ENCODE measurements at places on chromosomes 12 and 14.

DNA sequence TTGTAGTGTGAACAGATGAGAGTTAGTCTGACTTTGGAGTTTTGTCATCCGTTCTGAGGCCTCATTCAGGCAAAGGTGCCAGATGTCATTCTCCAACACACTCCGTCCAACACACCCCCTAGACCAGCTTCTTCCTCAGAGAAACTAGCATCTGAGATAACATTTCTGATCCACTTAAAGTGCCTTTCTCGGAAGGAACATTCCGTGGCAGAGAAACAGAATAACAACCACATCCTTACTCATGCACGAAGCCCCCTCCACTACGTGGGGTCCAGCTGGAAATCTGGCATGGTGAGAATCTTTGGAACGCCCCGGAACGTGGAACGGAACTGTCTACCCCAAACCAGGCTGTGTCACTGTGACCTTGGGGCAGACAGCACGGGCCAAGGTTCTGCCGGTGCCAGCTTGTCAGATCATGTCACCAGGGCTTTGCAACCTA, 17.0 kb upstream of the BCL7A start:
- no peak for DNase-seq

DNA sequence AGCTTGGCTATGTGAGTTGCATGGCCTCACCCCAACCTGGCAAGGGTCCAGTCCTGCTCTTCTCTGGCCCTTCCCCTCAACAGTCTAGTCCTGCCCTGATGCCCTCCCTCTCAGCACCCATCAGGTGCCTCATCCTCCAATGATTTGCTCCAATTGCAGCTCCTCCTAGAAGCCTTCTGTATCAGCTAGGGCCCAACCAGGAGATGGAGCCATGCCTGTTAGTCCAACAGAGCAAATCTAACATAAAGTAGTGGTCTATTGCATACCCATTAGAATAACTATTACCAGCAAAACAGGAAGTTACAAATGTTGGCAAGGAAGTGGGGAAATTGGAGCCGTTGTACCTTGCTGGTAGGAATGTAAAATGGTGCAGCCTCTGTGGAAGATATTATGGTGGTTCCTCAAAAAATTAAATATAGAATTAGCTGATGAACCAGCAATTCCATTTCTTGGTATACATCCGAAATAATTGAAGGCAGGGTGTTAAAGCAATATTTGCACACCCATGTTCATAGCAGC, 163.5 kb downstream of the VRK1 start:
- no peak for DNase-seq

DNA sequence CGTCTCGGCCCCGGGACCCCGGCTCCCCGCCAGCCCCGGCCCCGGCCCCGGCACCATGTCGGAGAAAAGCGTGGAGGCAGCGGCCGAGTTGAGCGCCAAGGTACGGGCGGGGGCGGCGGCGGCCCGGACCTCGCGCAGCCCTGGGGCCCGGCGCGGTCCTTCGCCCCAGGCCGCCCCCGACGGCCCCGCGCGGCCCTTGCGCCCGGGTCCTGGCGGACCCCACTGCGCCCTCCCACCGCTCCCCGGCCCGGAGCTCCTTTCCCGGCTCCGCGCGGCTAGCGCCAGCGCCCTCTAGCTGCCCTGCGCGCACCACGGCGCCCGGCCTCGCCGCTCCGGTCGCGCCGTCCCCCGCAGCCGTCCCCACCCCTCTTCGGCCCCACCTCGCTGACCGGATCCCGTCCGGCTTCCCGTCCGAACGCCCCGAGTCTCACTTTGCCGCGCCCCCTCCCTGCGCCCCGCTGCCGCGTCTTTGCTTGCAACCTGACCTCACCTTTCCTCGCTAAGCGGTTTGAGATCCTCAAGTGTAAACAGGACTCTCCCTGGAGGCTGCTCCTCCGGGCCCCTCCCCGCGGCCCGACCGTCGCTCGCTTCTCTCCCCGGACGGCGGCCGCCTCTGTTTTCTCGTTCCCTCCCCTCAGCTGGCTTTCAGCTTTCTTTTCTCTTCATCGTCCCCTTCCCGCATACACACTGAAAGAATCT, 637 bp downstream of the PTMS start:
- DNase-seq: peak; percentile 72

- DNase-seq: no peak
Observed at GRCh38 chr14:36238666-36239363, 62.3 kb upstream of the PTCSC3 start.

- no peak for DNase-seq
Observed at GRCh38 chr14:100649173-100649519, 61.9 kb upstream of the BEGAIN start.

GRCh38 chr12:5177731-5178130, 134.1 kb downstream of the KCNA5 start:
- DNase-seq: no peak

DNA sequence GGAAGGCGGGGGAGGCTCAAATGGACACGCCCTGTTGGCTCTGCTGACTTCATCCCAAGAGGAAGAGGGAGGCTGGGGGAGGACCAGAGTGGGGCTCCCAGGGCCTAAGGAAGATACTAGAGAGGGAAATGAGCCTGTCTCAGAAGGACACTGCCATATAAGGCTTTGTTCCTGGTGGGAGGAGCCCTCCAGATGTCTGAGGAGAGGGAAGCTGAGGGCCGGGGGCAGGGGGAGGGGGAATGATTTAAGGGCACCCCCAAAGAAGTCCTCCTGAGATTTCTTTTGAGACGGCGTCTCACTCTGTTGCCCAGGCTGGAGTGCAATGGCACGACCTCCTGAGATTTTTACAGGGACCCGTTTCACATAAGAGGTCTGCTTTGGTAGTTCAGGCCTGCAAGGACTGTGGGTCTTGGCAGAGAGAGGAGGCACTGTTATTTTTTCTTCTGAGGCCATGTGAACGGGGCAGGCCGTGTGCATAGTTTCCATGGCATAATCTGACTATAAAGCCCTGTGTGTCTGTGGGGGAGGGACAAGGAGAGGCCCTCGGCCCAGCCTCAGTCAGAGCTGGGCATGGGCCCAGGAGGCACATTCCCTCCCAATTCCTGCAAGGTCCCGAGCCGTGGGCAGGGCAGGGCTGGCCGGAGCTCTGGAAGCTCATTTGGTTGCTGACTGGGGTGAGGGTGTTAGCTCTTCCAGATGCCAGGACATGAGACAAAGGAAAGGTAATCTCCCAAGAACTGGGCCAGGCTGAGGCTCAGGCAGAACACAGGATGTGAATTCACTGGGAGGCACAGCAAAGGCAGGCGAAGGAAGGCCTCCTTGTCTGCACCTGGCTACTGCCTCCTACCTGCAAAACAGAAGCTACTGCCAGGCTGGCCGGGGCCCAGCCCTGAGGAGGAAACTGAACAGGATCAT, 22.2 kb upstream of the PLEKHG3 start:
- DNase-seq: peak; percentile 92

GRCh38 chr14:63452796-63453195, 90.4 kb downstream of the PPP2R5E start:
- no peak for DNase-seq

DNA sequence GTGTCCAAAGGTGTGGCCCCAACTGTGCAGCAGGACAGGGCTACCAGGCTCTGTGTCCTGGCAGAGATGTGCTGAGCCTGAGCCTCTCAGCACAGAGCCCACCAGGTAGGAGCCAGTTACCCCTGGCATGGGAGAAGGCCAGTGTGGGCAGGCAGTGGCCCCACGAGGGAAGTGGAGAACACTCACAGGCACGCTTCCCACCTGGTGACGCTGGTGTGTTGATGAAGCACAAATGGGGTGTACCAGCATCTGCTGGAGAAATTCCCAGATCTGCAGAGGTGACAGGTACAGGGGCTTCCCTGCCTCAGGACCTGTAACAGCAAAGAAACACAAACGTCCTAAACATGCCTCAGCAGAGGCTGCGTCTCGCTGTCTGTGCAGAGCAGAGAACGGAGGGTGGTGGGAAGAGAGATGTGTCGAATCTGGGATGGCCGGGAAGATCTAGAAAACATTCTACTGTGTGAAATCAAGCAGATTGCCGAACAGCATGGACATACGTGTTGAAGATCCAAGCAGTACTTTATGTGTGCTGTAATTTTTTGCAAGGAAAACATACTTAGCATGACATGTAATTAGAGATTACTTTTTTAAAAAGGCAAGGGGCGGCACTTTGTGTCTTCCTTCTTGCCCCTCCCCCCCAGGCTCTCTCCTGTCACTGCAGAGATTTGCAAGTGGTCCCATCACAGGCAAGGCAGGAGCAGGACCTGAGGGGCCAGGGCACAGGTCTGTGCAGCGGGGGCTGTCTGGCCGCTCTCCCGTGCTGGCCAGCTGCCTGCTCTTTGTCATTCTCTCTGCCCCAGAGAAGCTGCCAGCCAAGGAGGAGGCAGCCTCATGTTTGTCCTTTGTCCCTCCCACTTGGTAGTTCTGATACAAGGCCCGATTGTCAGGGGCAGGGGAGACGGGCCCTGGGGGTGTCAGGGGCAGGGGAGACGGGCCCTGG, 17.3 kb downstream of the HIP1R start:
- DNase-seq: no peak

- DNase-seq: no peak
Observed at GRCh38 chr14:52026017-52026660, 36.8 kb downstream of the RTRAF start.

Data from kidney glomerular epithelial cell (primary cell).